Effector CD8-positive, alpha-beta T cell (primary cell): ENCODE measurements at places on chromosomes 12 and 14.

DNA sequence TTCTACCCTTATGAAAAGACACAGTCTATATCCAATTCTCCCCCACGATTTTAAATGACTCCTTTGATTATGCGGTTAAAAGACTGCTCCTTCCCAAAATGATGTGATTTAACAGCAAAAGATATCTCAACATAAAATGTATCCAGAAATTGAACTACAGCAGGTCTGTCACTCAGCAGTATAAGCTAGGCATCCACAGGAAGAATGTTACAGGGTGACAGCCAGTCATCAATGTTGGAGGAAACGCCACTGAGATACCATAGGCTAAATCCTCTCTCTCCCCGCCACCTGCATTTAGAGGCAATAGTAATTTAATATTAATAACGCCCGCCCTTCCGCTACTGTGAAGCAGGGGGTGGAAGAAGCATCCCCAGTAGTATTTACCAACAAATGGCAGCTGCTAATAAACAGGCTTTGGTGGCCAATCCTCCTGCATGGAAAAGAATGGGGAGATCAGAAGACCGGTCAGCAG is 613 bp downstream of the RECQL start:
- no peak for DNase-seq

DNA sequence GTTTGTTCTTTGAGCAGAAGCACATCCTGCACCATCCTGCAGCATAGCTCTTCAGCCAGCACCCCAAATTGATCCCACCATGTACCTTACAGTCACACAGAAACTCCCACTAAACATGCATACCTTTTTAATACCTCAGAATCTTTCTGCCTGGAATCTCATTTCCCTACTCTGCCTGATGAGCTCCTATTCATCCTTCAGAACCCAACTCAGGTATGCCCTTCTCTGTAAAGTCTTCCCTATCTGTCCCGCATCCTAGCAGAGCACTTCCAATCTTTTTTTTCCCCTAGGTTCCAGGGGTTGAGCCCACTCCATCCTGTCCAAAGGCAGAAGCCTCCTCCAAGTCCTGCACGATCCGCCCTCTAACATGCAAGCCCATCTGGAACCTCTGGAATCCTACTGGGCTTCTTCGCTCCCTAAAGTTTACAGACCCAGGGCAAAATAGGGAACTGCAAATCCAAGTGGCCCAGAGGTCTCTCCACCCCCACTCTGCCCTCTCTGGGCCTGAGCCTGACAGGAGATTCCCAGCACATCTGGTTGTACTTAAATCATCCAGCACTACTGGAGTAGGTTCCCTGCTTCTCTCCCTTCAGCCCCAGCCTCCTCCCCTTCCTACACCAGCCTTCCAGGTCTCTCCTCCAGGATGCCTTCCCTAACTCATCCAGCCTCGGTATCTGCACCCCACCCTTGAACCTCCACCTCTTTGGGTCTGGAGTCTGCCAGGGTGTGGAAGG is 4.1 kb upstream of the FIGNL2 start:
- DNase-seq = no peak

DNA sequence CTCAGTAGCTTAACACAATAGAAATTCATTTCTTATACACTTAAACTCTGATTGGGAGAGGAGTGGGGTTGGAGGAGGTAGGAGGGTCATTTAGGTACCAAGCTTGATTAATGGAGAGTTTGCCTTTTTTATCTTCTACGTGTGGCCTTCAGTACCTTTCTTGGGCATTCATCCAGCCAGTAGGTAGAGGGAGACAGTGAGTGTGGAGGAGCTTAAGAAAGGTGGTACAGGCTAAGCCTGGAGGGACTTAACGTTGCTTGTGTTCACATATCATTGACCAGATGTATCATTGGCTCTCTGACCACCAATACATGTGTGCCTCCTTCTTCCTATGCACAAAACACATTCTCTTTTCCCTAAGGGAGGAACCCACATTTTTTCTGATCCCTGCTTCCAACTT is 232.9 kb upstream of the CRY1 start:
- no peak for DNase-seq

GRCh38 chr14:63632932-63633514 is 8.6 kb downstream of the WDR89 start:
- no peak for DNase-seq

GRCh38 chr14:64465191-64465822 is at the start of gene AKAP5:
Gene AKAP5, plus strand, starts transcription at chr14:64465499. Its CDS starts 2,896 bp downstream, at chr14:64468395.
- peak; percentile 47 for DNase-seq

GRCh38 chr12:76552343-76552938 is 7.1 kb downstream of the OSBPL8 start:
- no peak for DNase-seq

- DNase-seq = no peak
Observed at GRCh38 chr14:75697386-75697785, 36.3 kb downstream of the TTLL5 start.

DNA sequence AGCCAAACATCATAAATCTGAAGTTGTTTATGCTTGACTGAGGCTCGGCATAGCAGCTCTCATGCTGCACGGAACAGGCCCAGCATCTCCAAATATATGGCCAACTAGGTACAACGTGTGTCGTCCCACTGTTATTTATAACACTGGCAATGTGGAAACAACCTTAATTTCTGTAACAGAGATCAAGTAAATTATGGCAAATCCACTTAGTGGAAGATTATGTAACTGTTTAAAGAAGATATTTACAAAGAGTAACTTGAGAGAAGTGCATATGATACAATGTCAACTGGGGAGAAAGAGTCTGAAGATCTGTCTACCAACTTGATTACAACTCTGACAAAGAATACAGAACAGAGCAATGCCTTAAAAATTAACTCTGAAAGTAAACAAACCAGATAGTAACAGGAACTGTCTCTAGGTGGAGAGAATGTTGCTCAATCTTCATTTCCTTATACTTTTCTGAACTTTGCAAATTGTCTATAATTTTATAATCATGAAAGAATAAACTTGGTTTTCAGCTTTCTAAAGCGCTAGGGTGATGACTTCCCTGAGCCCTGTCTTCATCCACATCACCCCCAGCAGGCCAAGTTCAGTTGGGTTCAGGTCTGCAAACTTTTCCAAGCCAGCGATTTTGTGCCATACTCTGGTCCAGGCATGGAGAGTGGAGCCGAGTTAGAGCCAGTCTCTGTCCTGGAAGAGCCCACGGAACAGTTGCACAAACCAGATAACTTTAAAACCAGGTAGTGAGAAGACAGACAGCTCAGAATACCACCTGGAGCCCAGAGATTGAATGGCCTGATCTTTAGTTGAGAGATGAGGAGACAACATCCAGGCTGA is 44.3 kb upstream of the BDKRB2 start:
- no peak for DNase-seq

DNA sequence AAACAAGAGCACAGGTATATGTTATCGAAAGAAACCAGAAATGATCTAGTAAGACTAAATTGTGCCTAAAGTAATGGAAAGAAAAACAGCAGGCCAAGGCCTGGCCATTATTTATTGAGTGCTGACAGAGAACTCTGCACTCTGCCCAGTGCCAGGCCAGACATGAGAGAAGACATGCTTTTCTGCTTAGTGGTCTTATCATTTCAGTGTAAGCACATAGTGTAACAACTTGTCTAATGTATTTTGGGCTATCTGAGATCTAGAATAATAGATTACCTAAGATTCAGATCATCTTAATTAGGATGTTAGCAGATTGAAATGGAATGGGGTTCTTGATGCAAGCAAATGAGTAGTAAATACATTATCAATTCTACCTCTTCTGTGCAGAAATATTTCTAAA is 278.3 kb downstream of the AKAP6 start:
- no peak for DNase-seq

DNA sequence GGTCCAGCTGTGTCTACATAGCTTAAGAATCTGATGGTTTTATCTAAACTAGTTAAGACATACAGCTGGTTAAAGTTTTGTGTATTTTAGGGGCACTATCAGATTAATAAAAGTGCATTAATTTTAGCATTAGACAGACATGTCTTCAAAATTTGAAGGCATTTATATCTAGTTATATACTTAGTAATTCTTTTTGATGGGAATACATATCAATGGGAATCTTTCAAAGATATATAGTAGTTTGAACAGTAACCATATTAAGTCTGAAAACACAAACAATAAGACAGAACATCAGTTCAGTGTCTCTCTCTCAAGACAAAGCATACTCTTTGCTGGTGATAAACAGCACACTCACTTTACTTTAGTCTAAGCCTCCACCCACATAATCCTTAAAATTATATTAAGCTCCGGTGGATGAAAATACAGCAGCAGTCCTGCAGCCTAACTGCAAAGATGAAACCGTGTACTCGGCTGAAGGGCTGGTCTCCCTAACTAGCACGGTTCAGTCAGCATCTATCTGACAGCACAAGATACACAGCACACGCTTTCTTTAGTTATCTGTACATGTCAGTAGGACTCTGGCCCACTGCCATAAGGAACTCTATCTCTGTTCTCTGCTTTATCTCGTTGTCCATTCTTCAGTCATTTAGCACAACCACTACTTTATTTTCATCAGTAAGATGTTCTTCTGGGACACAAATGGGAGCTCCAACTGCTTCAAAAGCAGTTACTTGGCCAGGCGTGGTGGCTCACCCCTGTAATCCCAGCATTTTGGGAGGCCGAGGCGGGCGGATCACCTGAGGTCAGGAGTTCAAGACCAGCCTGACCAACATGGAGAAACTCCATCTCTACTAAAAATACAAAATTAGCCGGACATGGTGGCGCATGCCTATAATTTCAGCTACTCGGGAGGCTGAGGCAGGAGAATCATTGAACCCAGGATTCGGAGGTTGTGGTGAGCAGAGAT is 80.5 kb downstream of the MED13L start:
- DNase-seq = no peak

DNA sequence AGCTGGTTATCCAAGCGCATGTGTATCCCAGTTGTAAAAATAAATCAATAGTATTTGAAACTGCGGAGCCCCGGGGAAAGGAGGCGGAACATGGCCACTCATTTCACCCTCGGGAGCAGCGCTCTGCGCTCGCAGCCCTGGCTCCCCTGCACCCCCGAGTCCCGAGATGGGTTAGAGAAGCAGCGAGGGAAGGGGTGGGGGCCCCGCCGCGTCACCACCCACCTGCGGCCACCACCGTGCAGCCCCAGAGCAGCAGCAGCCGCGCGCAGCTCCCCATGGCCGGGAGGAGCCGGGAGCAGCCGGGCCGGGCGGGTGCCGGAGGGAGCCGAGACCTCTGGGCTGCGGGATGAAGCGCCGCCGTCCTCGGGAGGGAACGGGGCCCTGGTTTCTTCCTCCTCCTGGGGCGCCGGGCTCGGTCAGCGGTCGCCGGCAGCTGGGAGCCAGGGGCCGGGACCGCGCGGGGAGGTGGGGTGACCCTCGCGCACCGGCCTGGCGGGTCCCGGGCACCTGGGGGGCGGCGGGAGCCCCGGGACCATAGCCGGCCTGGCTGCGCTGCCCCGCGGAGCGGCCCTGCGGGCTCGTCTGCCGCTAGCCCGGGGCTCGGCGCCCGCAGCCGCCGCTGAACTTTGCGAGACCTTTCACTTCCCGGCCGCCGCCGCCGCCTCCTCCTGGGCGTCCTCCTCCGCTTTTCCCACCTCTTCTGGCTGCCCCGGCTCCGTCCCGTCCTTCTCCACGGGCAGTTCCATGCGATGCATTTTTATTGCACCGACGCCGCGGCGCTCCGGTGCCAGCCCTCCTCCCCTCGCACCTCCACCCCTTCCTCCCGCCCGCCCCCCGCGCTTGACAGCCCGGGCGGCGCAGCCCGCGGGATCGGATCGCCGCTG is at the start of gene NTN4:
TSS of gene NTN4 (minus strand) at position 732 of the 884 bp plus-strand sequence. CDS start at position 277, 455 bp downstream.
- DNase-seq = no peak
